ENCODE measurements at places on chromosomes 2 and 18.

- DNase-seq = no peak
These were observed 79.7 kb upstream of the TRIB2 start for GRCh38 chr2:12636837-12637581.

DNA sequence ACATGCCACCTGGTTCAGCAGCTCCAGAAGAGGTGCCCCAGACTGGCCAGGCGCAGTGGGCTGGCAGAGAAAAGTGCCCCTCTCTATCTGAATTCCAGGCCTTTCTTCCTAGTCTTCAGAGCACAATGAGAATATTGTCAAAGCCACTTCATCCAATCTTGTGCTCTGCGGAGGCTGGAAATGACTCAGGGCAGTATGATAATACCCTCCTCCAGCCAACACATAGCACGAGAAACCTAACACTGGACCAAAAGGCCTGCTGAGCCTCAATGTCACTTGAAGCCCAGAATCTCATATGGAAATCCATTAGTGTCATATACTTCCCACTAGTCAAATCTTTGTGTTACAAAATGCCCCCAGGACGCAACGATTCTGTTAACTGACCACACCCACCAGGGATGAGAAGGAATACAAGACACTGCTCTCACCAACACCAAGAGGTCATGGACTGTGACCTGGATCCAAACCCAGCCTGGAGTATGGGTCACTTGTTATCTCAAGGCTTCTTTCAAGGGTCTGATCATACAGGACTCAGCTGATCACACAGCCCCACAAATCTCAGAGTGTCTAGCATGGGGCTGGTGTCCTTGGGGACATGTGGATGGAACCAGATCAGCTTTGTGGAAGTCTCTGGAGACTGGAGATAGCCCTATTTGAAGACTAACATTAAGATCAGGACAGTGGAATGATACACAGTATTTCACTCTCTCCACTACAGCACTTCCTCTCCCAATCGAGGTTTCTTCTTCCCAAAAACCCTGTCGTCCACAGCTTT lies 10.1 kb downstream of the KIF3C start:
- no peak for DNase-seq

- DNase-seq = no peak
These were observed 22.2 kb upstream of the YES1 start for GRCh38 chr18:834082-834720.

- no peak for DNase-seq
These were observed 414.6 kb downstream of the ZNF516 start for GRCh38 chr18:76080430-76080829.

- no peak for DNase-seq
These were observed 86.0 kb upstream of the BARD1 start for GRCh38 chr2:214895469-214895868.
